NCI-H1048 (cell line): ENCODE measurements at places on chromosomes 11 and 22.

- no peak for DNase-seq
Observed at GRCh38 chr11:71247551-71248250, 4.7 kb downstream of the SHANK2 start.

DNA sequence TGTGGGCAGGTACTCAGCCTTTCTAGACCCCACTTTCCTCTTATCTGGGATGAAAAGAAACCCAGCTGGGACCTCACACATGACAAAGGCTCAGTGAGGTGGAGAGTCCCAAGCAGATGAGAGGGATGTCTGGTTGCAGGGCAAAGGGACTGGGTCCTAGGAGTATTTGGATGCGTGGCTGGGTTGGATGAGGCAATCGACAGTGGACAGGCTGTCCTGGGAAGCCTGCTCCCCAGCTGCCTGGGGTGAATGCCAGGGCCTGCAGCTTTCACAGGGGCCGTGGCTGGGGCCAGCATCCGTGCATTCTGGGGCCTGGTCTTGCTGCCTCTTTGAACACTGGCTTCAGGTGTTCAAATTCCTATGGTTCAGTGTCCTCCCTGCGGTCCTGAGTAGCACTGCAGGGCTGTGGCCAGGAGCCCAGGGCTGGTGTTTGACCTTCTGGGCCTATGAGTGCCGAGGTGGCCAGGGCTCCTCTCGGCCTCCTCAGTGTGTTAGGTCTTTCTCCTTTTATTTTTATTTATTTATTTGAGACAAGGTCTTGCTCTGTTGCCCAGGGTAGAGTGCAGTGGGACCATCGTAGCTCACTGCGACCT is 65.3 kb downstream of the MCM5 start:
- no peak for DNase-seq

- DNase-seq: no peak
Observed at GRCh38 chr11:28903716-28904115, 795.5 kb downstream of the METTL15 start.

GRCh38 chr11:72753341-72754148 is 1.3 kb upstream of the ARAP1 start:
- DNase-seq: no peak

- no peak for DNase-seq
Observed at GRCh38 chr11:130710021-130710420, 206.3 kb downstream of the SNX19 start.
